ENCODE measurements at places on chromosomes 16 and 17.

DNA sequence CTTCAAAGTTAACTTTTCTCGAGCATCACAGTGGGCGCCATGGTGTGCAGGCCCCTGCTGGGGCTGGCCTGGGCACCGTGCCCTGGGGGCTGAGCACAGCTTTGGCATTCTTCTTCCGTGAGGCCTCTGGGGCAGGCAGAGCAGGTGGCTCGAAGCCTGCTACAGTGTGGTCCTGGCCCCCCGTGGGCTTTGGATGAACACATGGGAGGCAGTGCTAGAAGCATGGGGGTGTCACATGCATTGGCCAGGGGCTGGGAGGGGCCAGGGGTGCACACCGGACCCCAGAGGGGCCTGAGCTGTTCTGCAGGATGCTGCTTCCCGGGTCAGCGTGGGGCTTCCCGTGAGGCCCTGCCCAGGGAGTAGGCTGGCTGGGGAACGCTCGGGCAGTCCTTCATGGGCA, 12.1 kb upstream of the C16orf74 start:
- no peak for DNase-seq

DNA sequence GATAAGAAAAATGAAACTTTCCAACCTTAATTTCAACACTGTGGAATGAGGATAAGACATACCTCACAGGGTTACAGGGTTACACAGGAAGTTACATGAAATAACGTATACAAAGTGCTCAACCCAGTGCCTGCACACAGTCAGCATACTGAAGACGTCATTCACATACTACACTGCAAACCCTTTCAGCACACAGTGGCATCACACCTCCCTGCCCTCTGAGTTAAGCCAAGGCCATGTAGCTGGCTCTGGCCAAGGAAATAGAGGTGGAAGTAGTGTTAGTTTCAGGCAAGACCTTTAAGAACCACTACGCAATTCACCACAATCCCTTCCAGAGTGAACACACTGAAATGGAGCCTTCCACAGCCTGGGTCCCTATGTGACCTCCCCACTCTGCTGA, 46.6 kb upstream of the GSG1L start:
- DNase-seq: no peak

- DNase-seq: no peak
Measured at GRCh38 chr17:76793775-76794174, 55.9 kb downstream of the MFSD11 start.

DNA sequence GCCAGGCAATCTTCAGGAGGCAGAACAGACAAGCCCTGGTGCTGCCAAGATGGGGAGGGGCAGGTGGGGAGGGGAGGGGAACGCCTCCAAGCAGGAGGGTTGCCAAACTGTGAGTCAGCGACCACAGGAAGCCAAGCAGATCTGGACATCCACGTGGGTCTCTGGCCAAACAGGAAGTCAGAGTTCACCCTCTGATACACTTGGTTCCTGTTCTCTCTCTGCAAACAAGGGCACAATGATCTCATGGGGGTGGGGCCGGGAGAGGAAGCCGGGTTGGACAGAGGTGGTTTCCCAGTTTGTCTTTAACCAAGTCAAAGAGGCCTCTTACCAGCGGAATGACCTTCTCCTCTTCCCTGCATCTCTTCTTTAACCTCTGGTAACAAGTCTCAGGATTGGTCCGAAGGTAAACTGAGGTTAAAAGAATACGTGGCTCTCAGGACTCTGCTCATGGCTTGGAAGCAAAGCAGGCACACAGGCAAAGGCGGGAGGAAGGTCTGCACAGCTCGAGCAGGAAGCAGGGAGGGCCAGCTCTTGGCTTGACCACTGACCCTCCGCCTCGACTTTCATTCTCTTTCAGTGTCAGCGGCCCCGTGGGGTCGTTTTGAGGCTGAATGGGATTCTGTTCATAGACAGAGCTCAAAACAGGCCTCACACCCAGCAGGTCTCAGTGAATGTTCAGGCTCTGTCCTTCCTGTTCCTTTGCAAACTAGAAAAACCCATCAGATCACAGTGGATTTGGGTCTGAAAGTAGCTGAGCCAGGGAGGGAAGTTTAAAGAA, 32.9 kb downstream of the TK2 start:
- peak; percentile 89 for DNase-seq

GRCh38 chr16:50313596-50314478, 47.5 kb downstream of the ADCY7 start:
- DNase-seq: peak; percentile 22

GRCh38 chr17:71550675-71551074, 570.1 kb upstream of the SOX9 start:
- DNase-seq: no peak

- no peak for DNase-seq
Measured at GRCh38 chr16:88076211-88076931, 125.1 kb downstream of the BANP start.

DNA sequence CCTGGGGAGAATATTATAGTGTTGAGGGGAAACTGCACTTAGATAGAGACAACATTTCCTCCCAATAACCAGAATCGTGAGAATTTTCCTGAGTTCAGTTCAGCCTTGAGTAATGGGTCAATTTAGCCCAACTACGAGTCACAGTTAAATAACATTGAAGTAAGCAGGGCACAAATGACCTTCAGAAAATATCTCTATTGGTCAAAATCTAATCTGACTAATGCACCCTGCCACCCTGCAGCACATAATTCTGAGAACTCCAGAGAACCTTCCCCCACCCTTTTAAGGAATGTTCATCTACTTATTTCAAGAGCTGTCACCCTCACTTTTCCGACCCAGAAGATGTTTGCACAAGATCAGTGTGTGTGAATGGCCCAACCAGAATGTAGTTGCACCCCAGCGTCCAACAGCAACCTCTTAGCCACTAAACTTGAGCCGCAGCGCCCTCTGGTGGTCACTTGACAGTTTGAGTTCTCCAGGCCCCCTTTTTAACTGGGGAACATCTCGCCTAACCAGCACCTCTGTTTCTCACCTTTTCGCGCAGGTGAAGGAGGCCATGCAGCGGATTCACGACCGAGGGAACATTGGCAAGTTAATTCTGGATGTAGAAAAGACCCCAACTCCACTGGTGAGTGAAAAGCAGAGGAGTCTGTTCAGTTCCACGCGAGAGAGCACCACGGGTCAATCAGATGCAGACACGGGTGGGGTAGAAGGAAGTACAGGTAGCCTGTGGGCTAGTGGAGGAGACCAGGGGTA, 50.9 kb upstream of the CLEC3A start:
- peak; percentile 31 for DNase-seq

DNA sequence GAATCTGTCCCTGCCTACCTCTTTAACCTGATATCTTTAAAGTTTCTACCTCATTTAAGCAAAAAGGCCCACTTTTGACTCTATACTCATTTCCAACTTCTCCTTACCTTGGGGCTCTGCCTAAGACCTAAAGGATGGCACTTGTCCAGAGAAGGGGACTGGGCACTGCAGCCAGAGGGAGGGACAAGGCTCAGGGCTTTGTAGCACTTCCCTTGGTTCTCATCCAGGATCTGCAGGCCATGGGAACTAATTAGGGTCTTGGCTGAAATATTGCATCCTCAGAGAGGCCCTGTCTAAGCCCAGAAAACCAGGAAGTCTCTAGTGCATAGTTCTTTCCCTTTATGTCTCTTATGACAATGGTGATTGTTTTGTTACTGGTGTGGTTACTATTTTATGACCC, 37.3 kb downstream of the IRX5 start:
- DNase-seq: no peak

GRCh38 chr17:6639586-6640535, 650 bp downstream of the KIAA0753 start:
- DNase-seq: no peak

DNA sequence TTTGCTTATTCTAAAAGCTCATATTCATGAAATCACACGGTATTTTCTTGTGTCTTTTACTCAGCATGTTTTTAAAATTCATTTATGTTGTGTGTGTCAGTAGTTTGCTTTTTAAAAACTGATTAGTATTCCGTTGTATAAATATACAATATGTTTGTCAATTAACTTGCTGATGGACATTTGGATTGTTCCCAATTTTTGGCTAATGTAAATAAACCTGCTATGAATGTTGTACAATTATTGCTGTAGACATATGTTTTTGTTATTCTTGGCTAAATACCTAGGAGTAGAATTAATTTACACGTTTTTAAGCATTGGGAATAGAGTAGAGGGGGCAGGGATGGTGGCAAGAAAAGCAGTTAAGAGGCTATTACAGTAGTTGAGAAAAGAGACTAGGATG, 199.5 kb upstream of the CCL2 start:
- no peak for DNase-seq

DNA sequence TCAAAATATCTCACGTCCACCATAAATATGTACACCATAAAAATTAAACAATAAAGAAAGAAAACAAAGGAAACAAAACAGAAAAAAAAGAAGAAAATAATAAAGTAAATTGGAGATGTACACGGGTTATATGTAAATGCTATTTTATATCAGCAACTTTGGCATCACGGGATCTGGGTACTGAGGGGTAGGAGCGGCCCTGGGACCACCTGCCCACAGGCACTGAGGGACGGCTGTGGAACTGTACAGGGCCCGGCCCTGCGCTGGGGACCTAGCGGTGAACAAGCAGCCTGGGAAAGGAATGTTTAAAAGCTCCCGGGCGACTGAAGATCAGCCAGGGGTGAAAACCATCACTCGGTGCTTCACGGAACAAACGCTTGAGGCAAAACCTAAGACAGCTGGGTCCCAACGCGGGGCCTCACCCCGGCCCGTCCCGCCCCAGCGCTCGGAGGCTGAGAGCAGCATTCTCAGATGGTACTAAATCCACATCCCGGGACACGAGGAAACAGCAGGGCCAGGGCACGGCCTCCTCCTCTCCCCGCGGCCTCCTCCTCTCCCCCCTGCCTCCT, 31.2 kb downstream of the NXN start:
- DNase-seq: no peak

- no peak for DNase-seq
Measured at GRCh38 chr17:16040710-16041251, 41.2 kb downstream of the TTC19 start.

GRCh38 chr16:76614269-76614668, 337.1 kb downstream of the CNTNAP4 start:
- DNase-seq: no peak

GRCh38 chr17:55660178-55660886, 62.3 kb downstream of the TMEM100 start:
- no peak for DNase-seq

DNA sequence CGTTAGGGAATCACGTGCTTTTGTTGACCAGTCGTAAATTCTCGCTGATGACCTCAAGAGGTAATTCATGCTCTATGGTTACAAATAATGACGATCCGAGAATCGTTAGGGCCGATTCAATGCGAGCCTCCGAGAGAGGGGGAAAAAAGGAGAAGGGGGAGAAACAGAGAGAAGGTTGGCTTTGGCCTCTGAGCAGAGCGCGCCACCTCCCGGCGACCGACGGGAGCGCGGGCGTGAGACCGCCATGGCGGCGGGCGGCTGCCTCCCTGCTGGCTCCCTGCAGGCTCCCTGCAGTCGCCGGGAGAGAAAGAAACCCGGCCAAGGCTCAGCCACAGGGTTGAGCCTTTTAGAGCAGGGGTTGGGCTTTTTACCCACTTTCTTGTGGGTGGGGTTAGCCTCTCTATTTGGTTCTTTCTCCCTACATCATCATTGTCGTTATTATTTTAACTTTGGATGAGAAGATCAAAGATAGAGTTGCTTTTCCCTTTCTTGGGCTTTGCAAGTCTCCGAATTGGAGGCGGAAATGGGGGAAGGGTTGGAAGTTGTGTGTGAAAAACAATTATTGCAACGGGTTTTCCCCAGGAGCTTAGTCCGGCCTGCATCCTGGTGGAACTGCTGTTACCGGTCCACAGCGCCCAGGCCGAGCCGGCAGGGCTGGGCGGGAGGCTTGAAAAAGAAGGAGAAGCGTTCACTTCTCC, 410 bp upstream of the HOXB5 start:
- peak; percentile 100 for DNase-seq

- no peak for DNase-seq
Measured at GRCh38 chr17:75344666-75345065, 55.4 kb upstream of the SLC25A19 start.

GRCh38 chr17:78944956-78945355, 19.8 kb upstream of the TIMP2 start:
- DNase-seq: no peak

DNA sequence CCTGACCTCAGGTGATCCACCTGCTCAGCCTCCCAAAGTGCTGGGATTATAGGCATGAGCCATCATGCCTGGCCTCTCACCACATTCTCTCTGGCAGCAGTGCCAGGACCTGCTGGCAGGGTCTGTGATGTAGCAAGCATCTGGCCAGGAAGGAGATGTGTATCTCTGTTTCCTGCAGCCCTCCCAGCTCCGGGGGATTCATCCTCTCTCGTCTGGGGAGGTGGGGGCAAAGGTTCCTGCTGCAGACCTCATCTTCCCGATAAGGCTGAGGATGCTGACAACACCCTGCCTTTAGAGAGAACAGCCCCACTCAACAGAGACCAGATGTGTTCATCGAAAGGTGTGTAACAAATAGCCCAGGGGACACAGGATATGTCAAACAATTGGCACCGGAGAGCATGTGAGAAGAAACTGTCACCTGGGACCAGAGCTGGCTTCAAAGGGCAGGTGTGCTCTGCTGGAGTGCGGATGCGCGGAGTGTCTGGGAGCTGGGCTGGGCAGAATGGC, 54.8 kb upstream of the SEC14L1 start:
- DNase-seq: no peak

DNA sequence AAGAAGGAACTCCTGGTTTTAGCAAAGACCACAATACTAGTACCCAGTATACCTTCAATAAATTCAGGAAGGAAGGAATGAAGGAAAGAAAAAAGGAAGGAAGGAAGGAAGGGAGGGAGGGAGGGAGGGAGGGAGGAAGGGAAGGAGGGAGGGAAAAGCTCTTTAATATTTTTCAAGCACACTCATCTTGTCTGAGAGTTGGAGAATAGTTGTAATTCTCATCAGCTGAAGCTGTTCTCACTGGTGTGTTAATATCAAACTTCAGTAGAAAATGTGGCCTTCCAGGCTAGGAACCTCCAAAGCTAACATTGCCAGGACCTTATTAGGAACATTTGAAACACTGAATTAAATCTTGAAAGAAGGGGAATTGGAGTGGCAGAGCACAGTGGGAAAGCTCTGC, 55.2 kb upstream of the CDH5 start:
- no peak for DNase-seq

GRCh38 chr17:35028531-35029262, 34.8 kb downstream of the RFFL start:
- DNase-seq: no peak

DNA sequence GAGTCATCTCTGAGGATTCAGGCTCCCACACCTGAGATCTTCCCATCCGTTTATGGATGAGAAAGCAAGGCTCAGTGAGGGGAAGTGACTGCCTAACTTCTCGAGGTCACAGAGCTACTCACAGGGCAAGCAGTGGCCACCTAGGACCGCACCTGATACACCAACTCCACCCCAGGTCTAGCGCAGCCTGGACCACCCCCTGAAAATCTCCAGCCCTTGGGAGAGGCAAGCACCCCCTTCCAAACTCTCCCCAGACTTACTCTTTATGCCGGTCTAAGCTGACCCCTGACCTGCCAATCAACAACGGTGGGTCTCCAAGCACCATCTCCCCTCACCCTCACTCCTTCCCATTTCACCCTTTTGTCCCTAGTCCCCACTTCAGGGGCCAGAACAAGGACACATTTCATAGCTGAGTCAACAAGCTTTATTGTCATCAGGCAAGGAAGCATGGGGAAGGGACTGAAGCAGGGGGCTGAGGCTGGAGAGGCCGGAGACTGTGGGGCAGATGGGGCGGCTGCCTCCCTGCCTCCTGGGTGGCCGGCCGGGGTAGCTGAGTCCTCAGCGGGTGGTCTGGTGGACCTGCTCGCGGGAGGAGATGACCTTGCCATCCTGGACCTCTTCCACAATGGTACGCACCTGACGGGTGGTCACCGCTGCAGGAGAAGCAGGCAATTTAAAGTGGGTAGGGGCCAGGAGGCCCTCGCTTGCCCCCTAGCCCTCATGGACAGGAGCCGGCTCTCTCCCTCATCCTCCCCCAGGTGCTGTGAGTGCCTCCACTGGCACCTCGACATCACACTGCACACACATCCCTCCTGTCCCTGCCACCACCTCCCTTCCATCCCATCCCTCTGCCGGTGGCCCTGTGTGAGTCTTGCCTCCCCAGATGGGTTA, 5.1 kb downstream of the KRT17 start:
- DNase-seq: no peak
